Mesothelial cell of epicardium (in vitro differentiated cells): ENCODE measurements at places on chromosomes 16 and 17. TPM values are rescaled to one million over a fixed set of nuclear protein-coding genes. Genes with fewer than 3 reads are reported as not detected.

GRCh38 chr17:74219576-74220133 lies 6.3 kb downstream of the TTYH2 start:
- peaks cover 6% of the 10 kb centered on the region for H3K4me1 ChIP-seq
- H3K27me3 ChIP-seq, result peaks cover 23% of the 10 kb centered on the region
- no peak overlapping the region for H3K4me3 ChIP-seq
- no peak for DNase-seq
- no peak overlapping the region for H3K27ac ChIP-seq

DNA sequence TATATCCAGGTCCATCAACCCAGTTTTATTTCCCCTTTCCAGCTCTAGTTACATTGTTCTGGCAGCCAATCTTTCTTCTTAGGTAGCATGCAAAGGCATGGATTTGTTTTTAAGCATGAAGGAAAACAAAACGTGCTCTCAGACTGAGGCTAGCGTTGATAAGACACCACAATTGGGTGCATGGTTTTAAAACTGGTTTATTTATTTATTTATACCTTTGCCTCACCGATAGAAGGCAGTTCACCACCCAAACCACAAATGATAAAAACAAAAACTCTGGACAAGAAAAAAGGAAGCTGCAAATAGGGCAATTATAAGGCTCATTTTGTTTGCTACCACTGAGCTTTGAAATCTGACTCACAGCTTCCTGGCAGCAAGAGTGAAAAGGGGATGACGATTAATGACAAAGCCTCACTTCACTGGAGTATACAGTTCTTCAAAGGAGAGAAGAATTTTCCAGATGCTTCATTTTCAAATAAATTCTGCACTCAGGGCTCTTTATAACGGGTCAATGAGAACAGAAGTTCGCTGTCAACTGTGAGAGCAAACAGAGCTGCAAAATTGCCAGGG lies 278.4 kb upstream of the IRX5 start:
- H3K36me3 ChIP-seq, result no peaks in the 10 kb centered on the region
- no peak overlapping the region for H3K4me3 ChIP-seq
- peaks cover 61% of the 10 kb centered on the region for H3K4me1 ChIP-seq
- no peak overlapping the region for H3K27ac ChIP-seq
- H3K27me3 ChIP-seq, result peaks cover 13% of the 10 kb centered on the region

DNA sequence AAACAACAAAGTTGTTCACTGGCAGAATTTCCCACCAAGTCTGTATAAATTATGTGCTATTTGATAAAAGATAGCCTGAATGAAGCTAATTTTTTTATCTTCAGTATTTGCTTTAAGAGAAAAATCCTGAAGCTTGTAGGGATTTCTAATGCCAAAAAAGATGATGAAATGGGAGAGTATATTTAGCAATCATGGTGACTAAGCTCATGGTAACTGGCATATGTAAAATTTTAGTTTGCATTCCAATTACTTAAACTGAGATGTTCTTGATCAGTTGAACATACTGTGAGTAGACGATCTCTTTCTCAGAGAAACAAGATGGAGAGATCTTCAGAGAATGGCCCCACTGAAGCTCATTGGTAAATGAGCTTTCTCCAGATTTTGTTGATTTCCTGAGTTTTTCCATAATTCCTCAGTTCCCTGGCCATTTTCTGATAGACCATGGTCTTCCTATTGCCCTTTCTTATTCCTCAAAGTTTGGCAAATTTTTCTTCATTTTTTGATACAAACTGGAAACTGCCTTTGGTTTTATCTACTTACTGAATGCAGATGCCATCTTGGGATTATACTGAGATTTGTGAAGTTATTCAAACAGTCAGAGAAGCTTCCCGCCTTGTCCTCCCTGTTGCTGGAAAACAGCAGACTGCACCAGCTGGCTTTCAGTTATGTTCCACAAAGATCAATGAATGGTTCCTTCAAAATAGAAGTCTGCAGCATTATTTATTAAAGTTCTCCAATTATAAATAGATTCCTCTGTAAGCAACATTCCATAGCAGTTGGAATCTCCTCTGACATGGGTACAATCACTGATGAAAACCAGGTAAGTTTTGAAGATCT lies 68.3 kb upstream of the ALOX12 start:
- H3K27ac ChIP-seq, result no peak overlapping the region
- H3K27me3 ChIP-seq, result peaks cover 17% of the 10 kb centered on the region
- DNase-seq, result no peak
- H3K36me3 ChIP-seq, result peaks cover 9% of the 10 kb centered on the region
- no peaks in the 10 kb centered on the region for H3K4me1 ChIP-seq

DNA sequence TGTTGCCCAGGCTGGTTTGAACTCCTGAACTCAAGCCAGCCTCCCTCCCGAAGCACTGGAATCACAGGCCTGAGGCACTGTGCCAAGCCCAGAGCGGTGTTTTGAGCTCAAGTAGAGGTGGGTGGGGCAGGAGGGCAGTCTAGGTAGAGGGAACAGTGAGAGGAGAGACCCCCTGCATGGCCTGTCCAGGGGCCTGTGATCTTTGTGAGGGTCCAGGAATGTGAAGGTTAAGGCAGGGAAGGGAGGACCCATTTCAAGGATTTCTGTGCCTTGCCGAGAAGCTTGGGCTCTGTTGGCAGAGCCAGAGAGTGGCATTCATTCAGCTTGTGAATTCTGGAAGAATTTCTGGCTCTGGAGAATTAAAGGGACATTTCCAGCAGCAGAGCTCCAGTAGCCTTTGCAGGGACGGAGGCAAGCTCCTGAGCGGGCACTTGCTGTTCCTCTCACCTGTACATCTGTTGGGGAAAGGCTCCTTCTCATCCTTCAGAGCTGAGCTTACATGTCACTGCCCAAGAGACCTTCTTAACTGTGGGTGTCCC lies 2.7 kb downstream of the WWOX start:
- no peaks in the 10 kb centered on the region for H3K27me3 ChIP-seq
- H3K4me3 ChIP-seq, result no peak overlapping the region
- no peaks in the 10 kb centered on the region for H3K36me3 ChIP-seq
- DNase-seq, result no peak
- H3K4me1 ChIP-seq, result peaks cover 9% of the 10 kb centered on the region

- H3K27ac ChIP-seq, result no peak overlapping the region
- no peaks in the 10 kb centered on the region for H3K36me3 ChIP-seq
- no peak overlapping the region for H3K4me3 ChIP-seq
Measured at GRCh38 chr17:39229274-39229913, 3.6 kb upstream of the STAC2 start.

- H3K27me3 ChIP-seq, result peaks cover 3% of the 10 kb centered on the region
- H3K27ac ChIP-seq, result no peak overlapping the region
- H3K36me3 ChIP-seq, result peaks cover 1% of the 10 kb centered on the region
- H3K4me1 ChIP-seq, result peaks cover 13% of the 10 kb centered on the region
Measured at GRCh38 chr16:54128629-54129234, 157.9 kb downstream of the IRX3 start.

- no peak for DNase-seq
- H3K27ac ChIP-seq, result no peak overlapping the region
- no peak overlapping the region for H3K4me3 ChIP-seq
- no peaks in the 10 kb centered on the region for H3K4me1 ChIP-seq
- no peaks in the 10 kb centered on the region for H3K36me3 ChIP-seq
Measured at GRCh38 chr16:64242492-64242891, 879.4 kb downstream of the CDH11 start.

DNA sequence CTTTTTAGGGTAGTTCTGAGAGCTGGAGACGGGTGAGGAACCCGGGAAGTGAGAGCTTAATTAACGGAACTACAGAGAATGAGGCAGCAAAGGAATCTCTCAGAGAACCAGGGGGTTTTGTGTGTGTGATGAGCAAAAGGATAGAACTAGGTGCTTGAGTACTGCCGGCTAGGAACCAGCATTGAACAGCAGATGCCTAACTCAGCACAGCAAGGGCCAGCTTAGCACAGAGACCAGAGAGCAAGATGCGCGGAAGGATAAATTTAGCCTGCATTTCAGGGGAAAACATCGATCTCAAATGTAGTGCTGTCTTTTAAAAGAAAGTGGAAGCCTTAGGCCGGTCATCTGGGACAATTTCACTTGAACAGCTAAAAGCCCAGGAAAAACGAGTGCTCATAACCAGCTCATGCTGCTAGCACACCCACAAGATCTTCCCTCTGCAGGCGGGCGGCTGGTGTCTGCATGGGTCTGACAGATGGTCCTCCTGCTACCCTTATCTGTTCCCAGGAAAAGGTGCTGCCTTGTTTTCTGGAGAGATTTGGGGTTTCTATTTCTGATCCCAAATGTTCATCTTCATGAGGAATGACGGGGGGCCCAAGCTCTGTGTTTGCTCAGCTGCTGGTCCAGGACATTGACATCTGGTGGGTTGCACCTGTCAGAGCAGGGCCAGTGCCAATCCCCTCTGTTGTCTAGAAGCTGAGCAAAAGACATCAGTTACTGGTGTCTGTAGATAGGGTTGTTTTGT lies 103.9 kb downstream of the SOCS1 start:
- H3K36me3 ChIP-seq, result peaks cover 7% of the 10 kb centered on the region
- H3K4me1 ChIP-seq, result peaks cover 19% of the 10 kb centered on the region
- H3K27me3 ChIP-seq, result peaks cover 15% of the 10 kb centered on the region
- no peak for DNase-seq
- no peak overlapping the region for H3K27ac ChIP-seq
- H3K4me3 ChIP-seq, result no peak overlapping the region

DNA sequence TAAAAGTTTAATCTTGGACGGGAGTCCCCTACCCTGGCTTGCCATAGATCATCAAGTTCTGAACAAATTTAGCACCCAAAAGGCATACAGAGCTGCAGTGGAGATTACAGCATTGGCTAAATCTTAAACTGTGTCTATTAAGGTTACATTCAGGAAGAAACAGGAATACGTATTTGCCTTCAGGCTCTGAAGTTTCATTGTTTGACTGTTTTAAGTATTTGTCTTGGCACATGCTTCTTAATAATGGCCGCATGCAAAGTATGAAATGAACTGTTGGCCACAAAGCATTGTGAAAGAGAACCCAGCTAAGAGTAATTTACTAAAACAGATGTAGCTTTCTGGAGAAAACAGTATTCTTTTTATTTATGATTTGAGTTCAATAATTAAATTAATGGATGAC lies 63.9 kb upstream of the CNEP1R1 start:
- H3K4me3 ChIP-seq, result no peak overlapping the region
- peaks cover 14% of the 10 kb centered on the region for H3K4me1 ChIP-seq
- H3K27me3 ChIP-seq, result peaks cover 2% of the 10 kb centered on the region
- no peaks in the 10 kb centered on the region for H3K36me3 ChIP-seq
- no peak overlapping the region for H3K27ac ChIP-seq
- no peak for DNase-seq

DNA sequence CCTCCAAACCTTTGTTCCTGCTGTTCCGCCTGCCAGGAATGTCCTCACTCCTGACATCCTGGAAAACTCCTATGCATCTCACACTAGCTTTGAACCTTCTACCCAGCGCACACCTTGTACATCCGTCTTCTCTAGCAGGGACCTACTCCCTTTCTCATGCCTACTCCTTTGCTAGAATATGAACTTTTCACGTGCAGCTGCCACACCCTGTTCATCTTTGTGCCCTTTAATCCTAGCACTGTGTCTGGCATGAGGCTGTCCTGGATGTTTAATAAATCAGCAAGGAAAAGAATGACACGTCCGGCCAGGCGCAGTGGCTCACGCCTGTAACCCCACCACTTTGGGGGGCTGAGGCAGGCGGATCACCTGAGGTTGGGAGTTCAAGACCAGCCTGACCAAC lies 111.0 kb downstream of the NTN1 start:
- H3K27ac ChIP-seq, result no peak overlapping the region
- no peaks in the 10 kb centered on the region for H3K36me3 ChIP-seq
- no peak for DNase-seq

DNA sequence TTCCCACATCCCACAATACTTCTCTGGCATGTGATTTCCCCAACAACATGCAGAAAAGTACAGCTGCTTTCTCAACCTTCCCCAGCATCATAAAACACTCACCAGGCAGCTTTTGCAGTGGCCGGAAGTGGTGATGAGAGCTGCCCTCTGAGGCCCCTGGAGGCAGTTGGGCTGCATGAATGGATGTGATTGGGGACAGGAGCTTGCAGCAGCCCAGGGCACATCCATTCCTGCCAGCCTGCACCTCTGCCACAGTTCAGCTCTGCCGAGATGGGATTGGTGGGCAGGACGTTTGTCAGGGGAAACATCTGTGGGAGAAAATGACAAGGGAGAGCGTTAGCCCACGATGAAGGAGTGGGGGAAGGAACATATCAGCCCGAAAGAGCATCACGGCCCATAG lies 19.8 kb downstream of the NUBP1 start:
- H3K36me3 ChIP-seq, result peaks cover 62% of the 10 kb centered on the region
- H3K27me3 ChIP-seq, result no peaks in the 10 kb centered on the region
- H3K4me3 ChIP-seq, result no peak overlapping the region
- H3K4me1 ChIP-seq, result no peaks in the 10 kb centered on the region
- no peak for DNase-seq
- H3K27ac ChIP-seq, result no peak overlapping the region

The EMP2 gene
- 50.7 to 53.8 TPM (median 51.0 TPM) in 3 replicates for total RNA-seq

The HOXB9 gene
- 33.8 to 35.4 TPM (median 34.4 TPM) in 3 replicates for total RNA-seq

The SSTR5 gene
- total RNA-seq, result not detected in 3 replicates

The GGT6 gene
- total RNA-seq, result 0.09 to 0.27 TPM (median 0.22 TPM) in 3 replicates
